Esophagus squamous epithelium (tissue), 5 donors: ENCODE measurements at places on chromosomes 5 and 9.

GRCh38 chr9:11275158-11275695 is 662.4 kb upstream of the PTPRD start:
- no peak for DNase-seq

GRCh38 chr5:15808577-15808976 is 308.6 kb downstream of the FBXL7 start:
- no peak for DNase-seq

- no peak for DNase-seq
These were observed 17.3 kb upstream of the TNIP1 start for GRCh38 chr5:151097820-151098767.

- no peak for DNase-seq
These were observed 349.1 kb downstream of the TMEM232 start for GRCh38 chr5:110377361-110377760.

DNA sequence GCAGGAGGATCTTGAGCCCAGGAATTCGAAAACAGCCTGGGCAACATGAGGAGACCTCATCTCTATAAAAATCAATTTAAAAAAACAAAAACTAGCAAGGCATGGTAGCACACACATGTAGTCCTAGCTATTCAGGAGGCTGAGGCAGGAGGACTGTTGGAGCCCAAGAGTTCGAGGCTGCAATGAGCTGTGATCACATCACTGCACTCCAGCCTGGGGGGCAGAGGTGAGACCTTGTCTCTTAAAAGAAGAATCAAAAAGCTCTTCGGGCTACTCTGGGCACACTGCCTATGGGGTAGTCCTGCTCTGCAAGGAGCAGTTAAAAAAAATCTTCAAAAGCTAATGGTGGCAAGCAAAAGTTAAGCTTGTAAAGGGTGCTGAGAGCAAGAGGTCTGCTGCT is 23.5 kb downstream of the SKP1 start:
- DNase-seq, result no peak

DNA sequence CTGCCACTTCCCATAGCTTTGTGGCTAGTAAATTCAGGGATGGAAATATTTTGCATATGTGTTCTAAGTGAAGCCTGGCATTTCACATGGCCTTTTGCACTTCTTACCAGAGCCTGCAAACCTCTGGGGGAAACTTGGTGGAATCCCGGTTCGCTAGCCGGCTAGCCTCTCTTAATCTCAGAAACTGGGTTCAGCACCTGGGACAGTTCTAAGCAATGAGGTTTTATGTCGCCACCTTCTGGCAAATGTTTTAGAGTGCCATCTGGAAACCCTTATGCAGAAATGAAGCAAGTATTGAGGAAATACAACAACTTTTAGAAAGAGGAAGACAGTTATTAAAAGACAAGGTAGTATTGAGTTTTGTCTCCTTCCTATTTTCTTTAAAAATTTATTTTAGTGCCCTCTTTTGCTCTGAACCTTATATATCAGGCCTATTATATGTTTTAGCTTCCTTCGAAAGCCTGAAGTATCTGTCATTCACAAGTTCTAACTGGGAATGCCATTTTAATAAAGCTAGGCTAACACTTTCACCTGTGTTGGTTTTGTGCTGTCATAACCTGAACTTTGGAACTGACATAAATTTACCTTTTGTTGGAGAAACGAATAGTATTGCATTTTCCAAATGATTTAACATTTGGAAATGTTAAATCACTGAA is 963 bp upstream of the HTR1A start:
- no peak for DNase-seq

DNA sequence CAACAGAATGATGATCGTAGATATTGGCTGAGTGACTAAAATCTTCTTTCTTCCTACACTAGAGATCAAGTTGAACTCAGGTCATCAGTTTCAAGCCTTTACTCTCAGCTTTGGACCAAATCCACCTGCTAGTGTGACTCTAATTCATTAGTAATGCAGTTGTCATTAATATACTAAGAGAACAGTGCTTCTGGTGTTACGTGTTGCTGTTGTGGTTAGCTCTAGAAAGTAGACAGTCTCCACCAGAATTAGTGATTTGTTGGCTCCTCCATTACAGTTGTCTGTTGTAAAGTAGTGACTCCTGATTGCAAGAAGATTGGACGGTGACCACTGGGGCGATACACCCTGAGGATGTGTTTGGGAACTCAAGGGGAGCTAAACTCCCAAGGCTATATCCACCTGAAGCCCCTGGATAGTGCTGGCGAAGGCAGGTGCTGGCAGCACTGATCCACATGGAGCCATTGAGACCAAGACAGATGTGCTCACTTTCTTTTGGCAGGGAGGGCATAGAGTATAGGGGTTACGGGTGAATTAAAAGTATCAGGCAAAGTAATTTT is 3.1 kb downstream of the CAMK4 start:
- no peak for DNase-seq

GRCh38 chr5:111733571-111733970 is 23.4 kb downstream of the NREP start:
- no peak for DNase-seq

DNA sequence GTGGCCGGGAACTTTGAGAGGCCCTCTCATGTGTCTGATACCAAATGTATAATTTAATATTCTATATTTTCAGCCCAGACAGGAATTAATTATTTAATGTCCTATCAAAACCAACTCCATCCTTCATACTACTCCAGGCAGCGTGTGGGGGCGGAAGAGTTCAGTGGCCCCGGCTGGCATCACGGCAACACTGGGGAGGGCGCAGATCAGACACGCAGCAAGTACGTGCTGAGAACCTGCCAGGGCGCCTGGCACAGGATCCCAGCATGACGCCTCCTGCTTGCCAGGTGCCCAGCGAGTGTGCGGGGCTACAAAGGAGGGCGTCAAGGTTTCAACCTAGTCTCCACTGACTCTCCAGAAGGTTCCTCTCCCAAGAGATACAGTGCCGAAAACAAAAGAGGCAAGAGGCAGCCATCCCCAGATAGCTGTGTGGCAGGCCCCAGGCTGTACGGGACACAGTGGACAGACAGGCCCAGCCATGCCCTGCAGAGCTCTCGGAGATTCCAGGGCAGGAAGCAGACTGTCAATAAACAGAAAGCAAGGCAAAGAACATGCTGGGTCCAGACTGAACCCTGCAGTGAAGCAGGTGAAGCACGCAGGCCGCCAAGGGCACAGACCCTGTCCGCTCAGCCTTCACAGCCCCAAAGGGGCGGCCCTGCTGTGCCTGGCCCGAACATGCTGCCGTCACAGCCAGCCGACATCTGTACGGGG is 110.3 kb downstream of the VAV2 start:
- DNase-seq, result no peak

GRCh38 chr5:151126199-151126645 is 31.4 kb downstream of the ANXA6 start:
- no peak for DNase-seq

DNA sequence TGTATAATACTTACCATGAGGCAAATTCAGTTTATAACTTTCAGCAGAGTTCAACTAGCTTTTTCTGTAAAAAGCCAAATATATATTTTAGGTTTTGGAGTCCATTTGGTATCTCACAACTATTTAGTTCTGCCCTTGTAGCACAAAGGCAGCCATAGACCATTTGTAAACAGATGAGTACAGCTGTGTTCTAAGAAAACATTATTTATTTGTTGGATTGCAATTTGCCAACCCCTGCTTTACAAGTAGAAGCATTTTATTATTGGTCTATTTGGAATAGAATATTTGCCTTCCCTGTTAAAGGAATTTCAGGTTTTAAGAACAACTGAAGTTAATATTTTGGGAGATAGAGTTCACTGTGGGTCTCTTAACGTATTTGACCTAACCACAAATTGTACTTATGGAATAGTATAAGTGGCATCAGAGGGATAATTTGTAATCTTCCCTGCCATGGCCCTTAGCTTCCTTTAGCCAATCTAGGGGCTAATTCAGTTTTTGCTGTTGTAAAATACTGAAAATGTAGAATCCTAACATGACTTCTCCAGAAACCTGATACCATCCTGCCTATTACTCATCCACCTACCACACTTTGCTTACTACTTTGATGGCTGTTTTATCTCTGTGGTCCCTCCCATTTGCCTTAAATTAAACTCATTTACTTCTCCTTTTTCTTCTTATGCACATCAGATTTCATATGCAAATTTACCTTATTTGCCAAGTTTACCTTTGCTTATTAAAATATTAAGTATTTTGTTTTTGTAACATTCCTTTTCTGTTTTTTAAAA is 109.2 kb downstream of the DMXL1 start:
- no peak for DNase-seq

DNA sequence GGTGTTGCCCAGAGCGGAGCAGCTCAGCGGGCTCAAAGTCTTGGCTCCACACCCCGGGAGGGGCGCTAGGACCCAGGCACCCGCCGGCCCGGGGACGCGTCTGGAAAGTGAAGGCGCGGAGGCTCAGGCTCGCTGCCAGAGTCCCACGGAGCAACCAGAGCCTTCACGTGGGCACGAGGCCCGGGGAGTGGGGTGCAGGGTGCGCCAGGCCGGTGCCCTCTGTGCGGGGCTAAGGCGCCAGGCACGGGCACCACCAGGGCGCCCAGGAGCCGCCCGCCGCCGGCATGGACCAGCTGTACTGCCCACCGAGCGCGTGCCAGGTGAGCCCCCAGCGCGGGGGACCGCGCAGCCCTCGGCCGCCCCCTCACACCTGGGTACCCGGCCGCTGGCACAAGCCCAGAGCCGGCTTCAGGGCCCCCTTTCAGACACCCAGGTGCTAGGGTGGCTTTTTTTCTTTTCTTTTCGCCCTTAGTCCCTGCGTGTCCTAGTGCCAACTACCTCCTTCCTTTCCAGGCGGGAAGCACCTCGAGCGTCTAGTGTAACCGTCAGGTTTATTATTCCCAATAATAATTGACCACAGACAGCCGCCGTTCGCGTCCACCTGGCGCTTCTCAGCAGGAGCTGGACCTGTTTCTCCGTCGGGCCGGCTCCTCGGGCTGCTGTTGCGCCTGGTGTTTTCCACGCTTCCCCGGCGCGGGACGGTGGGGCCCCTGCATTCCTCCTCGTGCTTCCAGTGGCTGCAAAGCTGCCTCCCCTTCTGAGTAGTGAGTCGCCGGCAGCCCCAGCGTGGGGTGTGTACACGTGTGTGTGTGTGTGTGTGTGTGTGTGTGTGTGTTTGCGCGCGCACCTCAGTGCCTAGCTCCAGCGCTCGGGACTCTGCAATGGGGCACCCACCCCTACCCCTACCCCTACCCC is 30.1 kb upstream of the PDE8B start:
- no peak for DNase-seq

GRCh38 chr9:128723866-128724743 is at the start of gene ZDHHC12:
ZDHHC12 (minus strand) TSS chr9:128724127; CDS start chr9:128724093, 34 bp downstream.
- peak; percentile 97 for DNase-seq

DNA sequence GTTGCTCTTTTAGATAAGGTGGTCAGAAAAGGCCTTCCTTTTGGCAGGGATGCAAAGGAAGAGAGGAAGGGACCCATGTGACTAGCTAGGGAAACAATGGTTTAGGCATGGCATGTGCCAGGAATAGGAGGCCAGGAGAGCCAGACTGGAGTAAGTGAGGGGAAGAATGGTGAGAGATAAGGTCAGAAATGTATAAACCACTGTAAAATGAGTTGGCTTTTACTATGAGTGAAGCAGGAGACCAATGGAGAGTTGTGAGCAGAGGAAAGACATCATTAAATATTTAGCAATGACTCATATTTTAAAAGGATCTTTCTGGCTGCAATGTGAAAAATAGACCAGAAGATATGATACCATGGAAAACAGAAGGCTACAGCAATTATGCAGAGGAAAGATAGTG is 50.9 kb downstream of the AP3B1 start:
- no peak for DNase-seq

DNA sequence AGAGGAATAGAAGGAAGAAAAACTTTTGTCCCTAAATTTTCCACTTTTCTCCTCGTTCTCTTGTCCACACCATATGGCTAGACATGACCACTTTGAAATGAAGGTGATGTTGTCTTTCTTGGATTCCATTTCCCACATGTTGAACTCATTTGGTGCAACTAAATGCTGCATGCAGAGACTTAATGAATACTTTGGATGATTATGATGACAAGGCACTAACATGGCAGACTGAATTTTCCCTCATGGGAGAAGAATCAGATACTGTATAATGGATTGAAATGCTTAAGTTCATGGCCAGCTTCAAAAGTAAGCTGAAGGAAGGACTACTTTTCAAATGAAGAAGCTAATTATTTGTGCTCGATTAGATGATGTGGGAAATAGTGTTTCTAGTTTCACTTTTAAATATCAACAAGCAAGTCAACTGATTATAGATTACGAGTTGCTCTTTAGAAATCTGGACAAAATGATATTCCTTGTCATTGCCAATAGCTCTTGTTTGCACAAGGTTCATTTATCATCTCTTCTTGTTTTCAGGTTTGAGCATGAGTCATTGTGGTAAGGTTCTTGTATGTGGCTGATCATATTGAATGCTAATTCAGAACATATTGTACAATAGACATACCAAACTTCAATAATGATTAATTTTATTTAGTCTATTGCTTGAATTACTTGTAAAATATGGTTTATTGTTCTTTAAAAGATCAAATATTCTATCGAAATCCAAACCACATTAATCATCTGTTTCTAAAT is 501.3 kb upstream of the FTMT start:
- no peak for DNase-seq

GRCh38 chr5:143008809-143009521 is 238.8 kb downstream of the ARHGAP26 start:
- no peak for DNase-seq

DNA sequence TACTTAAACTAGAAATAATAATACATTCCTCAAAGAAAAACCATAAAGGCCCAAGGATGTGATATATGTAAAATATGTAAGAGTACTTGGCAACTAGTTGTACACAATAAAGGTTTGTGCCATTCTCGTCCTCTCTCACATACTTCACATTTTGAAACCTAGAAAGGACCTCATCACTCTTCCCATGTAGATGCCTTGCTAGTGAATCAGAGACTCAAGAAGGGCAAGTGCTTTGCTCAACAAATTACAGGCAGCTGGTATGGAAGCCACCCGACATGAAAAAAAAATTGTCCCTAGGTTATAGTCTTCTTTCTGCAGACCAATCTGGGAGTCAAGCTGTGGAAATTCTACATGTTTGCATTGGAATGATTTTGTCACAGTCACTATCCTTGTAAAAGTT is 31.7 kb downstream of the ADRB2 start:
- DNase-seq, result no peak

DNA sequence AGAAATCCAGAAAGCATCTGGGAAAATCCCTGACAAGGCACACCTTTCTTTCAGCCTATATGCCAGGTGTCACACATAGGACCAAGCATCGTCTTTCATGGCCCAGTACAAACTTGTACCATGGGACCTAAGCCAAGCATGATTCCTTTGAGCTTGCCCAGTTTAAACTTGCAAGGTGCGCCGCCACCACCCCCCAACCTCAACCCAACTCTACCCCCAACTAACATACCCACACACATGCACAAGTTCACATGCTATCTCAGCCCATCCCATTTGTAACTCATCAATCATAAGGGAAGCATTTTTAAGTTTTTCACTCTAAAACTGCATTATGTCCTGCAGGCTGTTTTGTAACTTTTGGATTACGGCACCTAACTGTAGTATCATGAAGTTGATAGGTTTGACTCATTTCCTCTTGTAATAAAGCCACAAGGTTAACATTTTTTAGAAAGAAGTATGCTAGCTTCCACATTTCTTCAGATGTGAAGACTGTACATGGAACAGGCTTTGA is 145.9 kb upstream of the FST start:
- no peak for DNase-seq
